Temporal lobe (tissue), 4 donors: ENCODE measurements at places on chromosomes 16 and 17. TPM values are rescaled to one million over a fixed set of nuclear protein-coding genes. Genes with fewer than 3 reads are reported as not detected.

The ASGR1 gene
- total RNA-seq, result 11.3 TPM

The AKTIP gene
- total RNA-seq, result 32.5 TPM

The KRTAP9-4 gene
- total RNA-seq, result not detected

The ZNF423 gene
- total RNA-seq, result 10.6 TPM

The NEUROD2 gene
- total RNA-seq, result 74.5 TPM

The SYNRG gene
- 43.3 TPM for total RNA-seq

The PLXDC1 gene
- total RNA-seq, result 7.9 TPM

The CES2 gene
- total RNA-seq, result 21.9 TPM

The OR1G1 gene
- total RNA-seq, result not detected

The CDH13 gene
- total RNA-seq, result 23.1 TPM

The PDILT gene
- not detected for total RNA-seq

The C1QBP gene
- total RNA-seq, result 85.1 TPM

The DPEP2 gene
- 0.98 TPM for total RNA-seq

The SAMD14 gene
- total RNA-seq, result 30.5 TPM

The TRAPPC2L gene
- 24.6 TPM for total RNA-seq

The TBC1D28 gene
- total RNA-seq, result not detected

The TPSG1 gene
- not detected for total RNA-seq

The SLFN12 gene
- 1.5 TPM for total RNA-seq
